ENCODE measurements at places on chromosomes 16 and 17. TPM values are rescaled to one million over a fixed set of nuclear protein-coding genes. Genes with fewer than 3 reads are reported as not detected.

ZNF469 gene
- total RNA-seq: 0.52 TPM

TMEM238L gene
- total RNA-seq: not detected

PPP1R27 gene
- not detected for total RNA-seq

EFCAB5 gene
- total RNA-seq: 0.52 TPM

CSH2 gene
- total RNA-seq: not detected

NAGS gene
- 0.20 TPM for total RNA-seq

USP6 gene
- 0.02 TPM for total RNA-seq

CAMKK1 gene
- total RNA-seq: 3.6 TPM

CX3CL1 gene
- not detected for total RNA-seq

PRR11 gene
- 55.1 TPM for total RNA-seq

PLEKHM1 gene
- total RNA-seq: 41.1 TPM

USB1 gene
- 60.9 TPM for total RNA-seq

All from T-helper 2 cell treated with Interferon-gamma antibody and Interleukin-4, amounts not matched to agents 100 ng/mL and 5 ng/mL, for 36 hours (primary cell).